Stimulated activated CD4-positive, alpha-beta T cell treated with anti-CD3 and anti-CD28 coated beads, Interleukin-1b, Interleukin-23, amount 100 ng/mL, for 48 hours (primary cell): ENCODE measurements at places on chromosomes 6 and 20.

- no peak for DNase-seq
Observed at GRCh38 chr6:53956068-53956711, 155.1 kb upstream of the MLIP start.

- no peak for DNase-seq
Observed at GRCh38 chr6:142155895-142156757, 9.1 kb downstream of the VTA1 start.

DNA sequence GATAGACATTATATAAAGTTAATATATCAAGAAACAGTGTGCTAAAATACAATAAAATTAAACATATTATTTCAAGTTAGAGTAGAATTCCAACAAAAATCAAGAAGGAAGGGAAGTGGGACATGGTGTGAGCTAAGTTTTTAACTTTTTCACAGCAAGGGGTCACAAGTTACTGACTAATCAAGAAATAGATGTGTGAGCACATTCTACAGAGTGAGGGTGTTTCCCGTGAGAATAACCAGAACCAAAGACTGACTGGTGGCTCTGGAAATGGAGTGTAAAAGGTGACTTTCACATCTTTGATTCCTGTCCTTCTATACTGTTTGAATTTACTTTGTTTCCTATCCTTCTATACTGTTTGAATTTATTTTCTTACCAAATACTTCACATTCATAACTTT lies 206.6 kb downstream of the TASP1 start:
- no peak for DNase-seq

- DNase-seq, result no peak
Observed at GRCh38 chr6:47179286-47179685, 130.4 kb downstream of the TNFRSF21 start.

DNA sequence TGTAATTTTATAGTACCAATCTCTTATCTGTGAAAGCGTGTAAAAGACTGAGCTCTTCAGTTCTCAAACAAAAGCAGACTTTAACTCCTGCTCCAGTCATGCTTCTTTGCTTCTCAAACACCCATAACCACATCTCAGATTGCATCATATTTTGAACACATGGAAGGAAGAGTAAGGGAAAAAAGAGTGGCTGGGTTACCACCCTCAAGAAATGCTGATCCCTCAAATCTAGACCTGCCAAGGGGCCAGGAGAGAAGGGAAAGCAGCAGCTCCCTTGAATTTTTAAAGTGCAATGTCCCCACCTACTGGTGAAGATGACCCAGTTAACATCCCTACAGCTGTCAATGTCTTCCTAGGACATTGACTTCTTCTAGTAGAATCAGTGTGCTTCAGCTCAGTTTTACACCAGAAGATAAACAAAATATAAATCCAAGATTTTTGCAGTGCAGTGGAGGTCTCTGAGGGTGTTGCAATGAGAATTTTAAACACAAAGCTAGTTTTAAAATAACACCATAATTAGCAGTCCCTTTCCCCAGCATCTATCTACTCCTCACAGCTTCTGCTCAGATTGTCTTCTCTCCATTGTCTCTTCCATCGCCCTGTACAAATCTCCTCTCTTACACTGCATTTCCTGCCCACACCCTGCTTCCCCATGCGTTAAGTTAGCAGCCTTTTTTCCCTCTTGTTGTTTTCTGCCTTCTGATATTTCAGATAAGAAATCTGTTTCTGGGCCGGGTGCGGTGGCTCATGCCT lies 22.6 kb upstream of the HLA-DQB2 start:
- DNase-seq, result no peak

DNA sequence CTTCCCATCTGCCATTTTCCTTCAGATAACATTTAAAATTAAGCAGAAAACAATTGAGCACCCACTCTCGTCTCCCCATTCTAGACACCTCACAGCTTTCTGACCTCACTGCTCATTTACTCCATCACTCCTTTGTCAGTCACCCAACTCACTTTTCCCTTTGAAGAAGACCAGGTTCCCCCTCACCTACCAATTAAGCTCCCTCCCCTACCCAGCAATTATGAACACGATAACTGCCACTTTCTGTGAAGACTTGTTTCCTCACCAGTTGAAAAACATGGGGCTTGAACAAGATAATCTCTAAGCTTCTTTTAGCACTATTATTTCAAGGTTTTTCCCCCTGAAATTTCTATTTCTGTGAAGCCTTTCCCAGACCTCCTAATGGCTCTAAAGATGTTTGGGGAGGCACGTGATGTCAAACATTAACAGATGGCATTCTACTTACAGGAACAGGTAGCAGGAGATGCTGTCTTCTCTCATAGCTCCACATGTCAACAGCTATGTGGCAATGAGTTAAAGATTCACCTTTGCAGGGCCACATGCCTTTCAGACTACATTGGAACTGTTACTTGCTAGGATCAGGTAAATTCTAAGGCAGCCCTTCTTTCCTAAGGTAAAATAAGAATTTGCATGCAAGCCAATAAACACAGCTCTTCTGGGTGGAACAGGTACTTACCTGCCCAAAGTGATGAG lies 24.8 kb upstream of the SLA2 start:
- DNase-seq, result no peak

GRCh38 chr20:2900845-2901592 lies 27.7 kb downstream of the PTPRA start:
- DNase-seq, result no peak

DNA sequence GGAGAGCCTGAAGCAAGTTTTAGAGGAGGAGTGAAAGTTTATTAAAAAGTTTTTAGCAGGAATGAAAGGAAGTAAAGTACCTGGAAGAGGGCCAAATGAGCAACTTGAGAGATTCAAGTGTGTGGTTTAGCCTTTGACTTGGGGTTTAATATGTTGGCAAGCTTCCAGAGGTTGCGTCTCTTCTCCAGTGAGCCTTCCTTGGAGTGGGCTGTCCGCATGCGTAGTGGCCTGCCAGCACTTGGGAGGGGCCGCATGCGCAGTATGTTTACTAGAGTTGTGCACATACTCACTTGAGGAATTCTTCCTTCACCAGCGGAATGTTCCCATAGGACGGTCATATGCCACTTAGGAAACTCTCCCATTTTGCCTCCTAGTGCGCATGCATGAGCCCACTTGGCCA lies 235.2 kb downstream of the ALDH8A1 start:
- DNase-seq, result no peak

- DNase-seq, result no peak
Observed at GRCh38 chr6:120913486-120913885, 420.8 kb downstream of the TBC1D32 start.

DNA sequence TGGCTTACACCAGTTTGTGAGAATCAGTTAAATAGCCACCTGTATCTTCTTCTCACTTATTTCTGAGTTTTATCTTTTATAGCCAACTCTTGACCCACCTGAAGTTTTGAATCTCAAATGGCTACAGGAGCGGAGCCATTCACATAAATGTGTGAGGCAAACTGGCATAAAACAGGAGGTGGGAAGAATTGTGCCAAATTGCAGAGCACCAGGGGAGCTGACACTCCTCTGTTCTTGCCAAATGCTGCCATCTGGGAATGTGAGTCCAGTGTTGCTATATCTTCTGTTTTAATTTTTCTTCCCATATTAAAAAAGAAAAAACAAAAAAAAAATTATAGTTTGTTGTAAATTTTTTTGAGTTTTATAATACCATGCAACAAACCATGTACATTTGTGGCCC lies 17.0 kb upstream of the RNF146 start:
- no peak for DNase-seq

DNA sequence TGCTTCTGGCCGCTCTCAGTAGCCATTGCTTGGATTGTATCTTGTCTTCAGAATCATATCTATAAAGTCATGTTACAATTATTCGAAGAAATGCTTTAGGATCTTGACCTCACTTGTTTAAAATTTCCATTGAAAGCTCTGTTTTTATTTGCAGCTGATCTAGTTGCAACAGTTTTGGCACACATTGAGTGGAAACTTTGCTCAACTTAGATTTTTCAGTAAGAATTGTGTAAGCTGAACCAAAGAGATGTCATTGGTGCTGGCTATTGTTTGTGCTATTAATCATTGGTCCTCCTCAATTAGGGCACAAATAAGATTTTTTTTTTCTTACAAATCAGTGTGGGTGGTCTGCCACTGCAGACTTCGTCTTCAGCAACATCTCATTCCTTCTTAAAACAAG lies 649.2 kb downstream of the MMUT start:
- DNase-seq, result no peak

GRCh38 chr6:13725052-13725451 lies 13.4 kb upstream of the RANBP9 start:
- DNase-seq, result no peak

DNA sequence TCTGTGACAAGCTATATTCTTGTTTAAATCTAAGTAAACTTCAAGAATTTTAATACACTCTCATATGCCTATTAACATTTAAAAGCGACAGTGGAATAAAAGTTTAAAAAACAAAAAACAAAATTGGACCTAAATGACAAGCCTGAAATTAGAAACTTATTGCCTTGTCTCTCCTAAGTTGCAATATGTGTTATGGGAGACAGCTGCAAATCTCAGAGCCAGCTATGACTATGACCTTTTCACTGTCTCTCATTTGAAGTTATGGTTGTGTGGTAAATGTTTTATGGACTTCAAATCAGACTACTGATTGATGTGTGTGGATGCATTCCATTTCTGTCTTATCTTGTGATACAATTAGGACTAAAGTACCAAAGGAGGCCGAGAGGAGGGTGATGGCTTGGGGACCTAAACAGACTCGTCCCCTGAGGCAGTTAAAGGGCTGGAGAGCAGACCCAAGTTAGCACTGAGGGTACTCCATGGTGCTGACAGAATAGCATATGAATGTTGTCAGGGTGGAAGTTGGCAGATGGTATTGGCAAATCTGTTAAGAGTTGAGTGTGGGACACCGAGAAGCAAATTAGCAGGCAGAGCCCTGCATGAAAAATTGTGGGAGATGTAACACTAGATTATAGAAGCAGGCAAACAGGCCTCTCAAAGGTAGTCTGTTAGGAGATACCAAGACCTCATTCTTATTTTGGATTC lies 930.1 kb upstream of the MAN1A1 start:
- no peak for DNase-seq

- DNase-seq, result no peak
Observed at GRCh38 chr20:31774408-31774807, 35.3 kb downstream of the TPX2 start.

DNA sequence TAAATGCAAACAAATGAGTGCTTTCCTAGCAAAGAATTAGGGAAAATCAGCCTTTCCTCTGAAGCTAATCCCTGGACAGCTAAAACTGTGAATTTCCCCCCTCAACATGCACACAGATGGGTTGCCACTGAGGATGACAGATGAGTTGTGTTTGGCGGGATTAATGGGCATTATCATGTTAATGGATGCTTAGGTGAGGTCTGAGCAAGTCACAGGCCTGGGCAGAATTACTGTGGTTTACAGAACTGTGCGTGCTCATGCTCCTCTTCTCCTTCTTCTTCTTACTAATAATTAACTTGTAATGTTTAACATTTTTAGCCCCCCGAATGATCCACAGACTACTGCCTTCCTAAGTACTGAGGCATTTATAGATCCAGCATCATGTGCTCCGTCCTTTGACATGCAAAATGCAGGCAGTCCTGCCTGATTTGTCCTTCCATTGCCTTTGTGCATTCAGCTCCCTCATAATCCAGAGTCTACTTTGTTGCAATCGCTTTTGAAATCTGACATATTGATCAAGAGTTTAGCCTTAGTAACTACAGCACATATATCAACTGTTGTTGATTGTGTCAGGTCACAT lies 753.4 kb upstream of the MMS22L start:
- DNase-seq, result no peak

- DNase-seq, result peak; percentile 38
Observed at GRCh38 chr20:62929051-62929538, 2.8 kb upstream of the DIDO1 start.

DNA sequence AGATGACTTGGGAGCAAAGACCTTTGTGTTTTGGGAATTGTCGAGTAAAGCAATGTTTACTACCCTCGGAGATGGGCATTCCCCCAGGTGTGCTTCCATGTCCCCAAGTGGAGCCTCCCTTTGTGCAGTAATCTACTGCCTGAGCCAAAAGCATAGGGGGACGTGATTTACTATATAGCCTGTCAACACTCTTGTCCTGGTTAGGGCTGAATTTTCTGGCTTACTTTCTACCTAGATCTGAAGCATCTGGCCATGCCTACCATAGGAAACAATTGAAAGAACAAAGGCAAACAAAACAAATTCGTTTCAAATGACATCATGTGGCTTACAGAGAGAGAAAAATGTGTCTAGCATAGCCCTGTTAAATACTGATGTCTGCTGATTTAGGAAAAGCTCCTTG lies 350.6 kb downstream of the SAMD5 start:
- DNase-seq, result no peak

- DNase-seq, result no peak
Observed at GRCh38 chr20:56985066-56985685, 281.3 kb downstream of the BMP7 start.

- DNase-seq, result peak; percentile 20
Observed at GRCh38 chr20:1033751-1034414, 31.8 kb upstream of the RSPO4 start.

GRCh38 chr6:137927777-137928218 lies 60.7 kb downstream of the TNFAIP3 start:
- peak; percentile 83 for DNase-seq

GRCh38 chr6:32436995-32437836 lies 2.5 kb upstream of the HLA-DRA start:
- no peak for DNase-seq

DNA sequence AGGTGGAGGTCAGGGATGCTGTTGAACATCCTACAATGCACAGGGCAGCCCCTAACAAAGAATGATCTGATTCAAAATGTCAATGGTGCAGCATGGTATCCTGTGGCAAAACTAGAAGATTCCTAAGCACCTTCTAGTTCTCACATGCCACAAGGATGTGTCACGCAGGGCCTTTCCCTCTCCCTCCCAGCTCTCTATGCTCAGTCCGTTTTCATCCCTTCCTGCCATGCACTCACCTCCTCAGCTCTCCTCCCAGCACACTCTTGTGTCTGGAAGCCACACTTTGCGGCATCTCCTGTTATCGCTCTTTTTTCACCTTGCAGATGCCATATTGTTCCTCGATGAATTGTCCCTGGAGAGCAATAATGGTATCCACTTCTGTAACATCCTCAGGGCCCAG lies 263.4 kb downstream of the CDC5L start:
- DNase-seq, result no peak

- no peak for DNase-seq
Observed at GRCh38 chr6:68635412-68635705, 277 bp downstream of the ADGRB3 start.

GRCh38 chr20:44583157-44583556 lies 778 bp downstream of the PKIG start:
- no peak for DNase-seq

GRCh38 chr6:53437557-53438202 lies 88.9 kb upstream of the ELOVL5 start:
- no peak for DNase-seq
